ENCODE measurements at places on chromosomes 12 and 14. TPM values are rescaled to one million over a fixed set of nuclear protein-coding genes. Genes with fewer than 3 reads are reported as not detected.

The MYO1H gene
- not detected for total RNA-seq

The ING4 gene
- total RNA-seq, result 23.7 TPM

DNA sequence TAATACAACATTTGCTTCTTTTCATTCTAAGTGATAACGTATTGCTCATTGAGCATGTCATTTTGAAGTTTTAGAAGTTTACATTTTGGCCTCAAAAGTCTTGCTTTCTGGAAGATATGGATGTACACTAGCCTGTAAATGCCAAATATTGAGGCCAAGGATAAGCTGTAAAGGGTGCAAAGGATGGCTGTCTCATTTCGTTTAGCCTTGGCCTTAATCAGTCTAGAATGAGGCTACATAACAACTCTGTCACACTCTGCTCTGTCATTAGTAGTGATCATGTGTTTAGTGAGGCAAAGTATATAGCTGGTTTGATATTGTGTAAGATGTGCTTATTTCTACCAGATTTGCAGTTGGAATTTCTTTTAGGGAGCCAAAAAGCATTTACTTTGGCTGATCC, 344.5 kb downstream of the TMTC2 start:
- DNase-seq, result no peak

GRCh38 chr14:22112004-22112403, 438.4 kb upstream of the OR4E1 start:
- no peak for DNase-seq

- no peak for DNase-seq
Observed at GRCh38 chr12:97292588-97292987, 170.0 kb upstream of the RMST start.

- no peak for DNase-seq
Observed at GRCh38 chr14:67719866-67720265, 18.2 kb downstream of the RDH12 start.
